ENCODE measurements at places on chromosomes 7 and 10.

DNA sequence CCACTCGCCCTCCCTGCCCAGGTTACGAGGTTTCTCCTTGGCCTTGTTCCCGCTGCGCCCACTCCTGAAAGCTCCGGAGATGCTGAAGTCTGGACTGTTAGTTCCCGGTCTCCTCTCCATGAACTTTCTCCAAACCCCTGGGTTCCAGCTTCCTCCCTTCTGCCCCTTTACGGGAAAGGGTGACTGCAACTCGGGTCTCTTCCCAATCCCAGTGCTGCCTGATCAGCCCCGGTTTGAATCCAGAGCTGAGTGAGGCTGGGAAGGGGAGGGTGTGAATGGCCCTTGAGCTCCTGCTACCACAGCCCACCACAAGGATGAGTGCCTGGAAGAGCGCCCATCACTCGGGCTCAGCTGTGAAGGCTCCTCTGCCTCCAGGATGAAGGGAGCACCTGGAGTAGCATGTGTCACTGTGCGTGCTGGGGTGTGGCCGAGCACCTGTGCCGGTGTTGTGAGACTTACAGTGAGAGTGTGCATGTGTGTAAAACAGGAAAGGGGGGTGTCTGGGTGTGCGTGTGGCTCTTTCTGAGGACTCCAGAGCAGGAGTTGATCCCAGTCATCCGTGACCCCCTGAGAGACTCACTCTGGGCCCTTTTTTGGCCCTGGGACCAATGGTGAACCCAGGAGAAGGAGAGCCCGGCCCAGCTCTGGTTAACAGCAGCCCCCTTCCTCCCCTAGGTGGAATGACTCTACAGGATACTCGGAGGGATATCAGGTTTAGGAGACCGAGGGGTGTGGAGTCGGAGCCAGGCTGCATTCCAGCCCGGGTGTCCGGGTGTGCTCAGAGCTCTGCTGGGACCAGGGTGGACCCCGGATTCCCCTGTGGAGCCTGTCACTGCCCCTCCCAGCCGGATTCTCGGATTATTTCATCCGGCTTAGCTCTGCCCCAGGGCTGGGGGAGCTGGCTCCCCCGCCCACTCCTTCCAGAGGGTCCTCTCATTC, 1.1 kb upstream of the ZNF467 start:
- no peak for DNase-seq

- DNase-seq = no peak
Measured at GRCh38 chr10:4708123-4708759, 117.8 kb upstream of the AKR1E2 start.

DNA sequence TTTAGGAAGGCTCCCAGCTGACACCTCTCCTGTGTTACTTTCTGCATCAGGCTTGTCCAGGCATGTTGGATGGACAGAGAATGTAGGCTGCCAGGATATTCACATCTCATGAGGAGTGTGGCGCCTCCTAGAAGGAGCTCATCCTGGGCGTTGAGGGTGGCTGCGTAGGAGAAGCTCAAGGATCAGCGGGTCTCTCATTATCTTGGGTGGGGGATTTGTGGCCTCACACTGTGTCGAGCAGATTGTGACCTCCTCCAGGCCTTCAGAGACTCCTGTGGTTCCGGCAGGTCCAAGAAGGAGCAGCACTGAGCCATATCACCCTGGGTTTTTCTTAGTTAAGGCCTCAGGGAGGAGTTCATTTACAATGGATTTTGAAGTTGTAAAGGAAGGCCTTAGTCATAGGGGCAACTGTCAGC, 8.7 kb upstream of the COBL start:
- DNase-seq = no peak

GRCh38 chr7:99143521-99143852, 421 bp downstream of the SMURF1 start:
- no peak for DNase-seq

DNA sequence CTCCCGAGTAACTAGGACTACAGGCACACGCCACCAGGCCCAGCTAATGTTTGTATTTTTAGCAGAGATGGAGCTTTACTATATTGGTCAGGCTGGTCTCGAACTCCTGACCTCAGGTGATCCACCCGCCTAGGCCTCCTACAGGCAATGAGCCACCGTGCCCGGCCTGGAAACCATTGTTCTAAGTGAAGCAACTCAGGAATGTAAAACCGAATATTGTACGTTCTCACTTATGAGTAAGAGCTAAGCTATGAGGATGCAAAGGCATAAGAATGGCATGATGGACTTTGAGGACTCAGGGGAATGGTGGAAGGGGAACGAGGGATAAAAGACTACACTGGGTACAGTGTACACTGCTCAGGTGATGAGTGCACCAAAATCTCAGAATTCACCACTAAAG, 235.1 kb upstream of the AUTS2 start:
- no peak for DNase-seq

- no peak for DNase-seq
Measured at GRCh38 chr10:71731791-71732190, 12.2 kb upstream of the C10orf105 start.

DNA sequence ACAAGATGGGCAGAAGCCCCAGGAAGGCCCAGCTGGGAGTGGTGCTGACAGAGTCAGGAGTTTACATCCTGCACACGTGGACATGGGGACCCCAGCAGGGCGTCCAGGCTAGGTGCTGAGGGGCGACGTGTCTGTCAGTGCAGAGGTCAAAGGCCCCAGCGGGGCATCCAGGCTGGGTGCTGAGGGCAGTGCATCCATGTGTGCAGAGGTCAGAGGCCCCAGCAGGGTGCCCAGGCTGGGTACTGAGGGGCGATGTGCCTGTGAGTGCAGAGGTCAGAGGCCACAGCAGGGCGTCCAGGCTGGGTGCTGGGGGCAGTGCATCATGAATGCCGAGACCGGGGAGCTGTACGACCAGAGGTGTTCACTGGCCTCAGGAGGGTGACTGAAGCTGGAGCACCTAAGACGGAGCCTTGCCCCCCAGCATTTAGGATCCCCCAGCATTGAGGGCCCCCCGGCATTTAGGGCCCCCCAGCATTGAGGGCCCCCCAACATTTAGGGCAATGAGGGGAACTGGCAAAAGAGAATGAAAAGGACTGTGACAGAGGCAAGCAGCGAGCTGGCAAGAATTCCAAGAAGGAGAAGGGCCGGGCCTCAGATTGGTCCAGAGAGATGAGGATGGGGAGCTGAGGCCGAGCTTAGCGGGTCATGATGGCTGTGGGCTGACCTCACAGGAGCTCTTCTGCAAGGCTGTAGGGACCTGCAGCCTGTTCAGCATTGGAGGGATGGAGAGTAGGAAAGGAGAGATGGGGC, 474.9 kb downstream of the PTPRN2 start:
- DNase-seq = no peak

DNA sequence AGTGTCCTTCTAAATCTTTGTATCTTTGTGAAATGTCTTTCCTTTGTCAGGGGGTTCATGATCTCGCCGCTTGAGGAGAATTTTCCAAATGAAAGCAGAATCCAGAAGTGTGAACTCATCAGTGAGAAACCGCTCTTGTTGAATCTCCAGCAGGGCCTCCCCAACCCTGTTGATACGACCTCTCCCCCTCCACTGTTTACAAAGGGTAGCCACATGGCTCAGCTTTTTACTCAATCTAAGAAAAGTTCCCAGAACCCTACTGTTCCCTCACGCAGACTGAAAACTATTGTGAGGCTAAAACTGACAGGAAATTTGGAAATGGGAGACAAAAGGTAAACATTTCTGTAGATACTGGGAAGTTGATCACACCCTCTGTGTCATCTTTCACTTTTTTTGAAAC, 73.9 kb downstream of the SEMA3C start:
- no peak for DNase-seq

GRCh38 chr7:11726794-11727155, 105.2 kb downstream of the THSD7A start:
- no peak for DNase-seq

- DNase-seq = no peak
Measured at GRCh38 chr7:94368371-94368791, 26.3 kb upstream of the COL1A2 start.
